ENCODE measurements at places on chromosomes 3 and 15. TPM values are rescaled to one million over a fixed set of nuclear protein-coding genes. Genes with fewer than 3 reads are reported as not detected.

ADAMTS7 gene
- total RNA-seq = 27.4 TPM

UTS2B gene
- total RNA-seq = 2.5 TPM

LMCD1 gene
- total RNA-seq = 221 TPM

DNA sequence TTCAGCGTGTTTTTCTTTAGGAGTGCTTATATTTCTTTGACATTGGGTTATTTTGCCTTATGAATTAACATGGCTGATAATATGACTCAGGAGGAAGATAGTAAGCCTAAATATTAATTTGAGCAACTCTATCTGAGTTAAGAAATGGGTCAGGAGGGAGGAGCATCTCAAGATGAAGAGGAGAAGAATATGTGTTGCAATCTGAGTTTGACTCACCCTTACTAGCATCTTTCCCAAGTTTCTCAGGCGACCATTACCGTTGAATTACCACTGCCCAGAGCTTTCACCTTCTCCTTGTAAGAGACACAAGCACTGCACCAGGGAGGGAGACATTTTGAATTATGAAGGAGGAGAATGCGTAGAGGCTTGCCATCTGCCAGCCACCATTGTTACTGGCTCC is 138.3 kb upstream of the MYRIP start:
- no peak for DNase-seq

GRCh38 chr3:12984023-12984823 is 89.0 kb downstream of the IQSEC1 start:
- no peak for DNase-seq

DNA sequence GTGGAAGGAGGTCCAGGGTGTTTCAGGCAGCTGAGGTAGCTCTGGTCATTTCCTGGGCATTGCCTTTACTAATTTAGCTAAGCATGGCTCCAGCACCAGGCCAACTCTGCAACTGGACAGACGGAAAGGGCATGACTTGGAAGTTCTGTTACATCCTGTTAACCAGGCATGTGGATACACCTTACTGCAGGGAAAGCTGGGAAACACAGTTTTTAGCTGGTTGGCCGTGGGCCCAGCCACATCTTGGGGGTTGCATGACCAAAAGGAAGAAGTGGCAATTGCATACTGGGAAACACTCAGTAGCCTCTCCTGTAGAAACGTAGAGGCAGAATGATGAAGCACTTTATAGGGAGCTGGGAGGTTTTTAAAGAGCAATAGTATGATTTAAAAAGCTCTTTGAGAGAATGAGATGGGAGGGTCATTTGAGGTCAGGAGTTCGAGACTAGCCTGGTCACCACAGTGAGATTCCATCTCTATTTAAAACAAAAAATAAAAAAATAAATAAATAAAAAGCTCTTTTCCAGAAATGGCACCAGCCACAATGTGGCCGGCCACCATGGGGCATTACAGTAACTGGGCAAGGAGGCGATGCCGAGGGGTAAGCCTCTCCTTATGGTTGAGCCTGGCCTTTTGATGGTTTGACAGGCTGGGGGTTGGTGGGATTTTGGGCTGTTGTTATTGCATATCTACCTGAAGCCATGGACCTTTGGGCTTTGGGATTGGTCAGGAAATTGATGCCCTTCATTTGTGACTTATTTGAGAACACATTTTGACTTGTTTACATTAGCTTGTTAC is 28.6 kb downstream of the TRAK1 start:
- no peak for DNase-seq

DNA sequence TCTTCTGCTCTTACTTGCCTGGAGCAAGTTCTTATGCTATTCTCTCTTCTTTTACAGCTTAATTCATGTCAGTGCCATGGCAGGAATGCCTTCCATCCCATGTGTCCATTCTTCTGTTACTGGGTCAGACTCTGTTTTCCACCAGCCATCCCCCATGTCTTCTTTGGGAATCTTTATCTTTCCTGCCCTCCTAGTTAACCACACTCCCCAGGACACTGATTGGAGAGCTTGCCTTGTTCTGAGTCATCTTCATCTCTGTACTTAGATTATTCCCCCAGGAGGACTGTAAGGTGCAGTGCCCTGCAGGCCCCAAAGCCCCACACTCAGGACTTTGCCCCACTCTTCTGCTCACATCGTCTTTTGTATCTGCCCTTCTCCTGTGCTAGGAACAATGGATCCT is 3.6 kb downstream of the ABHD17C start:
- no peak for DNase-seq

DNA sequence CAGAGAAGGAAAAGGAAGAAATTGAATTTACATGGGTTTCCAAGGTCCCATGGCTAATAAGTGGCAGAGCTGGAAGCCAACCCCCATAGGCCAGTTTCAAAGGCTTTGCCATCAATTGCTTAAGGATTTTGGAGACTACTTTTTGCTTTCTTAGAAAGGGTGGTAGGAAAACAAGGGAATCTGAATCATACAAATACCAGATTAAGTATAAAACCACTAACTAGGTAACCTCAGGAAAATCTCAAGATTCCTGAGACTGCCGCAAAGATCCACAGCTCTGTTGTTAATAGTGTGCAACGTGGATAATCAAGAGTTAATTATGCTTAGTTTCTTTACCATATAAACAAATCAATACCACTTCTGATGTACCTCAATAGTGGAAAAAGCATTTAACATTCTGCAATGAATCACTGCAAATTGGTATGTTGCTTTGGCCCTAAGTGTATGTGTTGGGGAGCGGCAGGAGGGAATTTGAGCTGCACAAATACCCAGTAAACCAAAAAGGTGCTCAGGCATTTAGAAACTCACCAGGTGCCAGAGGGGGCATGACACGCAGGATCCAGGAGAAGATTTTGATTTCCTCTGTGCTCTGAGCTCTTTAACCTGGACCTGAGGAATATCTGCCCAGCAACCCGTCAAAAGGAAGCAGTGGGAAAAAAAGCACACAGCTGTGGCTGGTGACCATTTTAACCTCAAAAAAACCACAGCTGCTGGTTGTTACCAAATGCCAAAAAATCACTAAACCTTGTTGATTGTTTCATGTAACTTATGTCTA is 22.0 kb downstream of the AADAC start:
- peak; percentile 34 for DNase-seq

- DNase-seq = no peak
Observed at GRCh38 chr15:52421029-52421428, 107.7 kb downstream of the MYO5A start.
